Left renal cortex interstitium (tissue), 4 donors: ENCODE measurements at places on chromosomes 7 and 10. TPM values are rescaled to one million over a fixed set of nuclear protein-coding genes. Genes with fewer than 3 reads are reported as not detected.

DNA sequence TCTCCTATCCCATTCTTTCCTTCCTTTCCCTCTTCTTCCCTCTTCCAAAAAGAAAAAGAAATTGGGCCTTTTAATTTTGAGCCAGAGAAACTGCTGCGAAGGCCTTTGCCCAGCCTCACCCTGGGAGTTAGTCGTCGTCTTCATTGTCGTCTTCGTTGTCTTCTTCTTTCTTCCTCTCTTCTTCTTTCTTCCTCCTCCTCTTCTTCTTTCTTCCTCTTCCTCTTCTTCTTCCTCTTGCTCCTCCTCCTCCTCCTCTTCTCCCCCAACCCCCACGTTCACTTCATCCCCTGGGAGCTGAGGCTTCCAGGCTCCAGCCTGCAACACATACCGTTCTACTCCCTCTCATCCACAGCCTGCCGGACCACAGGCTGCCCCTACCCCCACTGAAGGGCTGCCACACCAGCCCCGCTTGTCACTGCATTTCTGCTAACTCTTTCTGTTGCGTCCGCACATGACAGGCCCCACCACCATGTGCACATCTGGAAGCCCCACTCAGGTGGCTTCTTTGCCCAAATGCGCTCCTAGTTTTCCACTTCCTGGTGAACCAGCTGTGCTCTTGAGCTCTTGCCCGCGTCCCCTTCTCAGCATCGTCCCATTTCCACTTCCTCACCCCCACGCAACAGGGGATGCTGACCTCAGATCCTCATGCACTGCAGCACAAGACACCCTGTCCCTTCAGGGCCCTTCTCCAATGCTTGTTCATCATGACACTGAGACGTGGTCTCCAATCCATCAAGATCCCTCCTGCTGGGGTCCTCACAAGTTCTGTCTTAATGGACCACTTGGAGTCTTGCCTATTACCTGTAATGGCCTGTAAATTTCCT, 94.9 kb upstream of the SH2B2 start:
- DNase-seq: no peak

DNA sequence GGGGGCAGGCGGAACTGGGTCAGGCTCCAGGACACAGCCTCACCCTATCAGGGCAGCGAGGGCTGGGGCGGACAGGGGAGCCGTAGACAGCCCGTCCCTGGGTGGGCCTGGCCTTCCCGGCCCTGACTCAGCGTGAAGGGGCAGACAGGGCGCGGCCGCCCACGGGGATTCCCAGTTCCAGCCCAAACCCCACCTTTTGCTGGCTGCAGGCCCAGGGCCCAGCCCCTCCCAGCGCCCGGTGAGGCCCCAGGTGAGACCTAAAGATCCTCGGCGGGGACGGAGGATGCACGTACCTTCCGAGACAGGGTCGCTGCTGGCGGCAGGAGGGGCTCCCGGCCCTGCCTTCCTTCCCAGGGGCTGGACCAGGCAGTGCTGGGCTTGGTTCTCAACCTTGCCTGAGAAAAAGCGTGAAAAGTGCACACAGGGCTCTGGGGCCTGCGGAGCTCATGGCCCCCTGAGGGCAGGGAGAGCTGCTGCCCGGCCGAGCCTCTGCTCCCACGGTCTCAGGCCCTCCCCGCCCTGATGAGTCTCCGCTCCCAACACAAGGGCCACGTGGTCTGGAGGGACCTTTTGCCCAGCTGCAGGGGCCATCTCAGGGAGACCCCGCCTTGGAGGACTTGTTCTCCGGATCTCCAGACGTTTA, 43.9 kb upstream of the DNAJB6 start:
- no peak for DNase-seq

- no peak for DNase-seq
Observed at GRCh38 chr10:29353887-29354561, 65.2 kb downstream of the LYZL1 start.

DNA sequence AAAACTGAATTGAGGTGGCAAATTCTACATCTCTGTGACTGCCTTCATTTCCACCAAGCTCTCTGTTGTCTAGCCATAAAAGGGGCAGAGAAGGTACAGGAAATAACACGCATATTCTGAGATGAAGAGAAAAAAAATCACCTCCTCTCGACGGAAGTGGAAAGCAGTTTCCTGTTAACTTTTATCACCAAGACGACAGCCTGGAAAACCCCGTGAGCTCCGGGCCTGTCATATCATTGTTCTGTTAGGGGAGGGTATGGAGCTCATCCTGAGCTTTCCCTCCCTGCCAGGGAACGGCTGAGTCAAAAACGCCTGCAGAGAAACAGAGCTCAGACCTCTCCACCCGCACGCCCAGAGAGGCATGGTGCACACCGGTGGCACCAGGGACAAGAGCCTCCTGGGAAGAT, 200.3 kb downstream of the PRPF18 start:
- no peak for DNase-seq

DNA sequence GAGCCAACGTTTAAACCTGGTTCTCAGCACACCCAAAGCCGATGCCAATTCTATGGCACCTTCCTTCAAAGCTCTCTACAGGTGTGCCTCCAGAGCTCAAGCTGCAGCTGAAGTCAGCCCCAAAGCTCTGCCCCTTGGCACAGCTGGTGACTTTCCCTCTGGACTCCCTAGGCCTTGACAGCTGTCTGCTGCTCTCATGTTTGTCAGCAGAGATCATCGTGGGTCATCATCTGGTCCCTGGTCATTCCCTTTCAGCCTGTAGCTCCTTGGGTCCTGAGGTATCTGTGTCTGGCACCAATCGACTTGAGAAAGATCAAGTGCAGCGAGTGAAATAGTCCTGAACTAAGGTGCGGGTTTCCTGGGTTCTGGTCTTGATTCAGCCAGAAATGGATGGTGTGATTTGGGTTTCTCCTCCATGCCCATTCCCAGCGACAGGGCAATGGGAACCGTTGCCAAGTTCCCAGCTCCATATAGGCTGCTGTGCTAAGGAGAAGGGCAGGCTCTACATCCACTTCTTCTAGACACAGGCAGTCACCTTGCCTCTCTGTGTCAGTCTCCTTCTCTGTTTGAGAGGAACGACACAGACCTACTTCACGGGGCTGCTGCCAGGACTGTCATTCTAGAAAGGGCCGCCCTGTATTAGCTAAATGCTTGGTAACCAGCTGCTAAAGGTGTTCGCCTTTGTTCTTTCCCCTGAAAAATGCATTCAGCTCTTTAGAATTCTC, 3.6 kb downstream of the PKD1L1 start:
- no peak for DNase-seq

The CFAP70 gene
- 10.0 TPM for polyA plus RNA-seq
